ENCODE measurements at places on chromosomes 11 and 22. TPM values are rescaled to one million over a fixed set of nuclear protein-coding genes. Genes with fewer than 3 reads are reported as not detected.

The MMP10 gene
- not detected for total RNA-seq

The APOA4 gene
- not detected for total RNA-seq

The DDX6 gene
- total RNA-seq, result 278 TPM

The P2RX6 gene
- 0.31 TPM for total RNA-seq

The DERL3 gene
- total RNA-seq, result 2.2 TPM

The EFCAB6 gene
- total RNA-seq, result 12.5 TPM

The THY1 gene
- total RNA-seq, result 31.3 TPM

The SLC39A13 gene
- total RNA-seq, result 11.6 TPM

The RAG2 gene
- not detected for total RNA-seq

Measured in parietal lobe (tissue), 2 donors.